ENCODE measurements at places on chromosomes 16 and 17.

GRCh38 chr16:65070831-65071432 lies 50.9 kb downstream of the CDH11 start:
- DNase-seq, result no peak

GRCh38 chr16:51545951-51546350 lies 394.9 kb upstream of the SALL1 start:
- DNase-seq, result no peak

DNA sequence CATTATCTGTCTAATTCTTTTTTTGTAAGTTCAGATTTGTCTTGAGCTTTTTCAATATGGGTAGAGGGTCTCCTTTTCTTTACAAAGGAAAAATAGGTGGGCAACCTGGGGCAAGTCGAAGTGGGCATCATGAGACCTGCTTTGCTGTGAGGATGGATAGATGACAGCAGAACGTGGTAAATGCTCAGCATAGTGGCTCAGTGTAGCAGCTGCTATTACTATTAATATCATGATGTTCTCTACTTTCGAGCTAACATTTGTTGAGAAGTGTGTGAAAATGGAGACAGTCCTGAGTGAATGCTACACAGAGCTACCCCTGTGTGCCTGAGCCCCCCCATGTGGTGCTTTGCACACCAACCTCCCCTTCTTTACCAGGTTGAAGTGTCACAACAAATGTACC lies 39.0 kb upstream of the LGALS9 start:
- DNase-seq, result no peak

DNA sequence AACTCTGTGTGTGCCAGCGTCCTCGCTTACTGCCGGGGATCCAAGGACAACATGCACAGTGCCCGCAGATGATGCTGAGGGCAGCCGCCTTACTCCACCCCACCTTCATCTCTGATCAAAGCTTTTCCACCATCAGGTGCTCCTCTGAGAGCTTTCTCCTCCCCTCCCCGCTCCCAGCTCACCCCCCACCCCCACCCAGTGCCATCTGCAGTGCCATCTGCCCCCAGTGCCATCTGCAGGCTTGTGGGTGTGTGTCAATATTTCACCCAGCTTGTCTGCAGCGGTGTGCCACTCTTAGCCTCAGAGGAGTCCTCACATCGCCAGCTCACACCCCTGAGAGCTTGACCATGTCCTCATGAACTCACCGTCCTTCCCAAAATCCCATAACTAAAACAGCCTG lies 98.2 kb upstream of the NOL11 start:
- DNase-seq, result no peak

- DNase-seq, result no peak
Measured at GRCh38 chr16:23520500-23520899, 10.2 kb upstream of the GGA2 start.

DNA sequence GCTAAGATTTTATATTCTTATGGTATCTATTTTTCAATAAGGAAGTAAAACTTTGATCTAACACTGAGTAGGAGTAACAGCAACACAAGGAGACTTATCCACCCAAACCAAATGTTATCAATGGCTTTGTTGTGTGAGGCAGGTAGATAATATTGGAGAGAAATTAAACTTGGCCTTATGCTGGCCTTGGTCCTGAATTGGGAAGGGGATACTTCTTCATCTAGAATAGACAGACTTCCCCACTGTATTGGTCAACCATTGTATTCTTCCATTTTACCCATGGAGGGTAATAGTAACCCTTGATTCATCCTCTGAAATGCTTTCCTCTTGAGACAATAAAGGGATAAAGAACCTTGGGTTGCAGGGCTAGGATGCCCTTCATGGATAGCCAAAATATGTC lies 76.3 kb upstream of the ANKFN1 start:
- no peak for DNase-seq

GRCh38 chr17:68344701-68345136 lies 53.4 kb downstream of the ARSG start:
- peak; percentile 28 for DNase-seq

DNA sequence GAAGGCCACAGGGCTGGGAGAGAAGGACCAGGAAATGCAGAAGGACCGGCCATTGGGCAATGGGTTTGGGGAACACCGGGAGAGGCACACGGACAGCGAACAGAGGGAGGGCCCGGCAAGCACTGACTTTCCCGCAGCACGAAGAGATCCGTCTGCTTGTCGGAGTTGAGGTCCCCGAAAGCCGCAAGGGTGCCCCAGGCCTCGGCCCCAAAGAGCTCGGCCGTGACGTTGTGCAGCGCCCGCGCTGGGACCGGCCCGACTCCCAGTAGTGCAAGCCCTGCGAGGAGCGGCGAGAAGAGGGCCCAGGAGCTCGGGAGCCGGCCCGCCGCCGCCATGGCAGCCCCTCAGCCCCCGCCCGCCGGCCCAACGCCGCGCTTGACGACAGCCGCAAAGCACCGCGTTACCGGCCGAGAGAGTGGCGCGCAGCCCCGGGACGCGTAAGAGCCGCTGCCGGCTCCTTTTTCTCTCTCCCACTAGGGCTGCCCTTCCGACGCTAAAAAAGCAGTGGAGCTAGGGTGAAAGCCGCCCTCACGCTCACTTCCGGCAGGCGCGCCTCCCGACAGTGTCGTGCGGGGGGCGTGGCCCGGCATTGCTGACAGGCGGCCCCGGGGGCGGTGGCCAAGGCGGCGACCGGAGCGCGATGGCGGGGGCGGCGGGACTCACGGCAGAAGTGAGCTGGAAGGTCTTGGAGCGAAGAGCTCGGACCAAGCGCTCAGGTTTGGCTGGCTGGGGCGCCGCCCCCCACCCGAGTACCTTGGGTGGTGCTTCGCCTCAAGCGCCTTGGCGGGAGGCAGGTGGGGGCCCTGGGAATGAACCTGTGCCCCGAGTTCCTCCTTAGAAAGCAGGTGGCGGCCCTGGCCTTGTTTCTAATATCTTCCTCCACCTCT lies at the start of the genes ITFG1 and PHKB:
ITFG1 (minus strand) TSS at position 353 of the 887 bp plus-strand sequence; CDS start at position 335, 18 bp downstream.
PHKB (plus strand) TSS at position 621 of the 887 bp plus-strand sequence; CDS start at position 641, 20 bp downstream.
- peak; percentile 94 for DNase-seq

DNA sequence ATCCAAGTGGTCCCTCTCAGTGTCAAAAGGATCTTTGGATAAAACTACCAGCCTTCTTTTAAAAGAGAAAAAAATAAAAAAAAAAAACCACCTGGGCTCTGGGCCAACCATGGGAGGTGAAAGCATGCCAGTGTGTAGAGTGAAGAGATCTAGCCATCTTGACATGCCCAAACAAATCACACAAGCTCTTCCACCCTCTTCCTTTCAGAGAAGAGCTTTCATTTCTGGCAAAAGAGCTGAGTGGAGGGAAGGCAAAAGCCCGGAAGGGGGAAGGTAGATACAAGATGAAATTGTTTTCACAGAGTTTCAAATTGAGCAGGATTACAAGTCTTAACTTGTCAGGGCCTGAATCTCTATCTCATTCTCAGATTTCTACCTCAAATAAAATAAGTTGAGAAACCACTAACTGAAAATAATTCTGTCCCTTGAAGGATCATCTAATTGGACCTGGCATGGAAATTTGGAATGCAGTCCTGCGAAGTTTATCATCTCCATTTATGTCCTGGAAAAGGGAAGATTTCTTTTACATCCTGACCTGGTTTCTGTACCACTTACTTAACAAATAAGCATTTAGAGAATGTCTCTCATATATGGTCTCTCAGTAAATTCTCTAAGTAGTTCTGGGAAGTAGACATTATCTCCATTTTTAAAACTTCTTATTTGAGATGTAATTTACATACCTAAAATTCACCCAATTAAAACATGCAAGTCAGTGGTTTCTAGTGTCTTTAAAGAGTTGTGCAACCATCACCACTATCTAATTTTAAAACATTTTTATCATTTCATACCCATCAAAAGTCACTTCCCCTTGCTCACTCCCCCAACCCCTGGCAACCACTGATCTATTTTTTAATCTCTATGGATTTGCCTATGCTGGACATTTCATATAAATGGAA lies 93.7 kb downstream of the TANGO6 start:
- DNase-seq, result no peak

DNA sequence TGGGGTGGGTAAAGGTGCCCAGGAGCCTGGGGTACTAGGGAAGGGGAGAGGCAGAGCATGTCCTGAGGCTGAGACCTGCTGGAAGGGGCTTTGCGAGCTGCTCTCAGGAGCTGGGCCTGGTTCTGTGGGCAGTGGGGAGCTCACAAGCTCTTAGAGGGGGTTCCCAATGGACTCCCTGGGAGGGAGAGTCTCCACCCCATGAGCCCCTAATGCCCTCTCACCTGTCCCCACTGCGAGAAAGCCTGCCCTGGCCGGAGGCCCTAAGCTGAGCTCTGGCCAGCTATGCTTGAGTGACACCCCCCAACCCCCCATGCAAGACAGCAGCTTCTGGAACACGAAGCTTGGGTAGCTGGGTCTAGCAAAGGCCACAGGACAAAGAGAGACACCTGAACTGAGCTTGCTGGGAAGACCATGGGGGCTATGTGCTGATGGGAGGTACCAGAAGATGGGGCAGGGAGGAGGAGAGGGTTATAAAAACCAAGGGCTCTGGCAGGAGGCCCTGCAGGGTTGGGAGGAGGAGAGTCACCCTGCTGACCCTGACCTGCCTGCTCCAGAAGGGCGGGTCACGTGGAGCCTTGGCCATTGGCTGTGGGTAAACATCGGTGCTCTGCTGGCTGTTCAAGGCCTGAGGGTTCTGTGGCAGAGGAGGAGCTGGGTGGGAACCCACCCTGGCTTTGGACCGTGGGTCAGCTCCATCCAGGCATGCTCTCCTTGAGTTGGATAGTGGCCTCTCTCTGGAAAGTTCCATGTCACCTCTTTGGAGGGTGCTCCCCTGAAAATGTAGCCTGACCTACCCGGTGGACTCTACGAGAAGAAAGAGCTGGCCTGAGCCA lies 106.7 kb downstream of the RAB11FIP4 start:
- no peak for DNase-seq

GRCh38 chr16:24883714-24884151 lies 38.0 kb downstream of the SLC5A11 start:
- no peak for DNase-seq

GRCh38 chr16:84950906-84951305 lies 60.4 kb downstream of the ZDHHC7 start:
- no peak for DNase-seq

DNA sequence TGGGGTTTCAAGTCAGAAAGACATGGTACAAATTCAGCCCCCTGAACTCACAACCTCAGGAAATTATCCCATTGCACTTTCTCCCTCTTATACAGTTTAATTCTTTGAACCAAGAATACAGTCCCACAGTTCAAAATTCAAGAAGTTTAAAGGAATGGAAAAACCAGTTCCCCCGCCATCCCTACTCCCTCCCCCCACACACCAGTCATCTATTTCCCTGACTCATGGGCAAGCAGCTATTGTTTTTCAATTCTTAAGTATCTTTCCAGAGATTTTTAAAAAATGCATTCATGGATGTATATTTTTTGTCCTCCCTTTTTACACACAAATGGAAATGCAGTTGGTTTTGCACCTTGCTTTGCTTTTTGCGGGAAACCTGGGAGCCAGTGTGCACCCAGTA lies 7.3 kb downstream of the SYCE1L start:
- DNase-seq, result no peak

- DNase-seq, result no peak
Measured at GRCh38 chr17:68384941-68385340, 72.4 kb downstream of the WIPI1 start.

- no peak for DNase-seq
Measured at GRCh38 chr17:62780269-62780668, 27.8 kb downstream of the MARCHF10 start.
